Liver (tissue), 10 donors: ENCODE measurements at places on chromosomes 2 and 18. TPM values are rescaled to one million over a fixed set of nuclear protein-coding genes. Genes with fewer than 3 reads are reported as not detected.

DNA sequence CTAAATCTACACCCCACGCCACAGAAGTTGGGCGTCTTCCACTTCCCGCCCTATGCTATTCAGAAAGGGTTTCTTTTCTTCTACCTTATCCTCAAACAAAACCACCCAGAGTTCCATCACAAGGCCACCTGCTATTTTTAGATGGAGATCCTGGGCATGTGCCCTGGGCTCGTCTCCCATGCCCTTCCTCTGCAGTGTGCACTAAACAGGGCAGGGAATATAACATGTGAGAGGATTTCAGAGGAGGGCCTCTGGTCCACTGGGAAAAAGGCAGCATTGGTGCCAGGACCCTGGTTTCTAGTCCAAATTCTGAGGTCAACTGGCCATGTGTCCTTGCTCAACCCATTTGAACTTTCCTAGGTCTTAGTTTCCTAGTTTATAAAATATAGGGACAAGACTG is 320.0 kb downstream of the NCKAP5 start:
- DNase-seq: no peak

Gene FAM228A
- total RNA-seq: 0.05 TPM

GRCh38 chr2:11738589-11739436 is 7.6 kb upstream of the LPIN1 start:
- DNase-seq: no peak

DNA sequence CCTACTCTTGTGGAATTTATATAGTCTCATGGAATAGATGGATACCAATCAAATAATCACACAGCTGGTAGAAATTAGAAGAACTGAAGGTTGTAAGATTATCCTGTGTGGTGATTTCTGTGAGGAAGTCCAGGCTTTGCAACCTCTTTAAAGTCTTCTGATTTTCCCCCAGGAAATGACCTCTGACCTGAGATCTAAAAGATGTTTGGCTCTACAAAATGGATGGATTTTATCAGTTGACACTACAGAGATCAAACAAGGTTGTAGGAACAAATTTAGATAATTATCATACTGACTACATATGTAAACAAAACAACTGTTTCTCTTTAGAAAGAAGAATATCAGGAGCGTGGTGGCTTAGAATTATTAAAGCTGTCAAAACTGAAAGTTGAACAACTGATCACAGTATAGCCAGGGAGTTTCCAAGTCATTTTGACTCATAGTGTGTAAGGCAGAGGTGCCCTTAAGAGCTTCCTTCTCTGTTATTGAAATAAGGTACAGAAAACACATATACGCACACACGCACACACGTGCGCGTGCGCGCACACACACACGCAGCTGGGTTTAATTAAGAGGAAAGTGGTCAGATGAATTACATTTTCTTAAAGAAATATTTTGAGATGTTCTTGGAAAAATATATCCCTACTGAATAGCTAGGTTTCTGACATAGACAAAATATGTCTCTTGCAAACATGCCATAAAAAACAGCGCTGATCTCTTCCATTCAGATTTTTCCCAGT is 35.5 kb upstream of the PELI1 start:
- DNase-seq: no peak

- DNase-seq: no peak
Measured at GRCh38 chr2:234453216-234453615, 43.7 kb downstream of the ARL4C start.

Gene MROH2A
- 0.08 TPM for total RNA-seq

- DNase-seq: no peak
Measured at GRCh38 chr2:139162456-139162855, 382.3 kb upstream of the NXPH2 start.

- DNase-seq: no peak
Measured at GRCh38 chr2:235170016-235170415, 218.2 kb downstream of the SH3BP4 start.

GRCh38 chr18:68480196-68480595 is 234.7 kb downstream of the TMX3 start:
- no peak for DNase-seq

Gene ARHGEF33
- 0.33 TPM for total RNA-seq

GRCh38 chr18:65411061-65411460 is 339.8 kb upstream of the CDH7 start:
- DNase-seq: no peak

- no peak for DNase-seq
Measured at GRCh38 chr2:106063181-106063580, 130.9 kb downstream of the UXS1 start.

DNA sequence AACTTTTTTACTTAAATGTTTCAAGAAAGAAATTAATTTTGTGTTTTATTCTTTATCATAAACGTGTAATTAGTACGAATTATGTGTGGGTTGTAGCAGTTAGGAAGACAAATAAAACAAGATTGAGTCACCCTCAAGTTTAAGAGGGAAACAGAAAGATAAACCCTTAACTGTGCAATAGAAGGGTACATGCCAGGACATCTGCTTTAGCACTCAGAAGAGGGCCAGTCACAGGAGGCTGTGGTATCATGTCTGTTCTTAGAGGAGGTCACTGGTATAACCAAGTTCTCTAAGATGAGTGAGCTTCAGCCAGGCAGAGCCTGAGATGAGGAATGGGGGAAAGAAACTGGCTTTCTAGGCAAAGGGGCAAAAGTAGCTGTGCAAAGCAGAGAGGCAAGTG is 42.4 kb upstream of the GRHL1 start:
- DNase-seq: no peak

Gene RAMP1
- total RNA-seq: 17.8 TPM

Gene REG3G
- not detected for total RNA-seq

- DNase-seq: no peak
Measured at GRCh38 chr2:195543902-195544894, 112.8 kb upstream of the SLC39A10 start.

Gene DYSF
- 15.1 TPM for total RNA-seq

DNA sequence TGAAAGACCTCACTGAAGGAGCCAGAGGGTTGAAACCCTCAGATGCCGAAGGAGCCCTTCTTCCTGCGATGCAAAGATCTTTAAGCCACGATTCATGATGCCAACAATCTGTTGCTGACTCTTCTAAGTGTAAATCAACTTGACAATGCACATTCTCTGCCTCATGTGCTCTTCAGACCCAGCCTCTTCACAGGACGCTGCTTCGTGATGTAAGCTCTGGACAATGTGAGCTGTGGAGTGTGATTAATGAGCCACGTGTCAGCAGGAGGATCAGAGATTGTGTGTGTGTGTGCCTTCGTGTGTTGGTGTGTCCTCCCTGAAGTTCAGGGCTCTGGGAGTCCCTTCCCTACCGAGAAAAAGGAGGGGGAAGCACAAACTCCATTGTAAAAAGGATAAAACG is 26.5 kb upstream of the TWIST2 start:
- DNase-seq: no peak

DNA sequence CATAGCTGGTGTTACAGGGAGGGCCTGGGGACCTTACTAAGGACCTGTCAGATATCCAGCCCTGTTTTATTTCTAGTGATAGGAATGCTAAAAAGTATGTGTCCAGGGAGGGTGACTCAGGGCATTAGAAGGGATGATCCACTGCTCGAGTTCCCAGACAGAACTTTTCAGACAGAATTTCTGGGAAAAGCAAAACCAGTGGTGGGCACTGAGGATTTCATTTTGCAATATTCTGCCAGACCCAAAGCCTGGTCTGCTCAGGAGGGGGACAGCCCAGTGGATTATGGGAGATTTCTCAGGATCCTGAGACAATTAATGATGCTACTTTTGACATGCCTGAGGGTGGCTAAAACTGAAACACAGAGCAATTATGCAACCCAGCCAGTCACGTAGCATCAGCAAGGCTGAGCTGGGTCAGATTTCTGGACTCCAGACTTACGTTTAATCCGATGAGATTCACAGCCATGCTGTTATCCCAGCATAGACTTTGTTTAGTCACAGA is 4.7 kb upstream of the KCNE4 start:
- DNase-seq: no peak
